ENCODE measurements at places on chromosomes 13 and 19.

GRCh38 chr13:25037057-25037813 lies 58.7 kb upstream of the PABPC3 start:
- peak; percentile 11 for DNase-seq

DNA sequence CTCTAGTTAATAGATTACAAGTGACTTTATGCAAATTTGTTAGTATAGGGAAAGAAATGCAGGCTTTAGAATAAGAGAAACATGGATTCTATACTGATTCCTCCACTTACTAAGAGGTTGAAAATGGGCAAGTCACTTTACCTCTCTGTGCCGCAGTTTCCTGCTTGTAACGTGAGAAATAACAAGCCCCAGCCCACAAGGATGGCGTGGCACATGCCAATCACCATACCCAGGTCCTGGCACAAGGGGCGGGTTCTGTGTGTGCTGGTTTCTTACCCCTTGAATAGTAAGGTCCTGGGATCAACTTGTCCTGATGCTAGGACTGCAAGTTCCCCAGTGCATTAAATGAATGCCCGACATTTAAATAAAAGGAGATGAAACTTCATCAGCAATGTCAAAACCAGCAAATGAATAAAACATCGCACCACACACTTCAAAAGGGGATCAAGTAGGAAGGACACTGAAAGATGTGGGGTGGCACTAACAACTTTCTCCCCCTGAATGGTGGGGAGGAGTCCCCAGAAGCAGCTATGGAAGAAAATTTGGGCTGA lies 7.9 kb upstream of the SIGLEC9 start:
- no peak for DNase-seq

GRCh38 chr19:13215572-13216380 lies 65.6 kb downstream of the IER2 start:
- DNase-seq: no peak

DNA sequence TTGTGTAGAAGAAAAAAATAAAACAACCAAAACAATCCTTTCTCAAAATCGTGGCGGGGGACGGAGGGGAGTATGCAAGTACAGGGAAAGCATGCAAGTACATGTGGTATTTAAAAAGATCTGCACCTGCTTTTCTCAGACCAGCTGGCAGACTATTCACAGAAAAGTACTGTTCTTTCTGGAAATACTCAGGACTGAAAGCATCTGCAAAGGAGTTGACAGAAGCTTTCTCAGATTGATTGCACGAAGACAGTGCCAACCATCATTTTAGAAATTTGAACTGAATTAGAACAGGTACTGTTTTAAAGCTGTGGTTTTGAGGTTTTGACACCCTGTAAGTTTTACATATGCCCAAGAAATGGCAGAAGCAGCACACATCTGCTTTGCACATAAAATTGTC lies 19.8 kb upstream of the PCDH8 start:
- no peak for DNase-seq

DNA sequence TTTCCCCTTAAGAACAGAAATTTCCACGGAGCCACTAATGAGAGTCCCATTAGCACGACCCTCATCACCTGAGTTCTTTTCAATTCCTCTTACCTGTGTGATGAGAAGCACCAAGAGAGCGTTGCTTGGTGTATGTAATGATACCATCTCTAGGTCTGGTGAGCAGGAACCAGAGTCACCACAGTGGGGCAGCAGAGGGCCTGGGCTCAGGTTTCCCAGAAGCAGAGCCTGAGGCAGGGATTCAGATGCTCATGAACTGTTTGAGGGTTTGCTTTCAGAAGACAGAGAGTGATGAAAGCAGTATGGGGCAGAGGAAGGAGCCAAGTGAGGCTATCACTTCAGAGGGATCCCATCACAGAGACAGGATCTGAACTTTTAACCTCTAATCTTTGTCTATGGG lies 3.1 kb upstream of the PTPRH start:
- DNase-seq: no peak

DNA sequence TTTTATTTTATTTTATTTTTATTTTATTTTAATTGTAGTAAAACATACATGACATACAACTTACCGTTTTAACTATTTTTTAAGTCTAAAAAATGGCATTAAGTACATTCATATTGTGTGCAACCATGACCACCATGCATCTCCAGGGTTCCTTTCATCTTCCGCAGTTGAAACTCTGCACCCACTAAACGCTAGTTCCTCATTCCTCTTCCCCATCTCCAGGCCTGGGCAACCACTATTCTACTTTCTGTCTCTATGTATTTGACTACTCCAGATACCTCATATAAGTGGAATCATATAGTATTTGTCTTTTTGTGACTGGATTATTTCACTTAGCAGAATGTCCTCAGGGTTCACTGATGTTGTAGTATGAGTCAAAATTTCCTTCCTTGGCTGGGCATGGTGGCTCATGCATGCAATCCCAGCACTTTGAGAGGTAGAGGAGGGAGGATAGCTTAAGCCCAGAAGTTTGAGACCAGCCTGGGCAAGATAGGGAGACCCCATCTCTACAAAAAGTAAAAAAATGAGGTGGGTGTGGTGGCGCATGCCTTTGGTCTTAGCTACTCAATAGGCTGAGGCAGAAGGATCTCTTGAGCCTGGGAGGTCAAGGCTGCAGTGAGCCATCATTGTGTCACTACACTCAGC lies 55.7 kb upstream of the ZNF507 start:
- DNase-seq: peak; percentile 60

DNA sequence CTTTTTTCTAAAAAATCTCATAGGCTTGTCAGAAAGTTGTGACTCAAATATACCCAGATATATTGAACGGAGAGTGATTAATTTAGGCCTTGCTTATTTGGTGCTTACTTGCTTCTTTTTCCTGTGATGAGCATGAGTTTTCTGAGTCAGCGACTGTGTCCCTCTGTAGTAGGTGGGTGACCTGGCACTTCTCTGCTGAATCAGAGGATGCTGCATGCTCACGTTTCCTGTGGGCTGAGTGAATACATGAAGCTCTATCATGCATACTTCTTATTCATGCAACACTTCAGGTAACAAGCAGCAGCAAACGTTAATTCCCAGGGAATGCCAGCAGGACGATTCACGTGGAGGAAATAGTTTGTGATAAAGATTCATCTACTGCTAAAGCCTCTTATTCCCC lies 245.0 kb downstream of the KLF5 start:
- DNase-seq: no peak

DNA sequence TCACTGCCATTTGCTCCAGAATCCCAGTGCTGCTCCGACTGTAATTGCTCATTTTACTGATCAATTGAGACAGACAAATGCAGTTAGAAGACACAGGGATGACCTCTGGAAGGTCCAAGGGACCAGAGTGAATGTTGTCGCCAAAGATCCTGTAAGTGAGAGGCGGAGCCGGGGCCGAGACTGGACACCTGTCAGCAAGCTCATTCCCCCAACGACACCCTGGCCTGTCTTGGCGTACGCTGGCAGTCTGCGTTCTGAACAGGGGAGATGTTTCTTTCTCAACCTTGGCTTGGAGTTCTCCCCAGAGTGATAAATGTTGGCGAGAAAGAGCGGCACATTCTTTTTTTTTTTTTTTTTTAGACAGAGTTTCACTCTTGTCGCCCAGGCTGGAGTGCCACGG lies 24.2 kb downstream of the GADD45B start:
- DNase-seq: no peak

GRCh38 chr13:94056362-94056990 lies 423.0 kb downstream of the DCT start:
- DNase-seq: no peak

- no peak for DNase-seq
These were observed 84.3 kb upstream of the UBL3 start for GRCh38 chr13:29934531-29935308.

DNA sequence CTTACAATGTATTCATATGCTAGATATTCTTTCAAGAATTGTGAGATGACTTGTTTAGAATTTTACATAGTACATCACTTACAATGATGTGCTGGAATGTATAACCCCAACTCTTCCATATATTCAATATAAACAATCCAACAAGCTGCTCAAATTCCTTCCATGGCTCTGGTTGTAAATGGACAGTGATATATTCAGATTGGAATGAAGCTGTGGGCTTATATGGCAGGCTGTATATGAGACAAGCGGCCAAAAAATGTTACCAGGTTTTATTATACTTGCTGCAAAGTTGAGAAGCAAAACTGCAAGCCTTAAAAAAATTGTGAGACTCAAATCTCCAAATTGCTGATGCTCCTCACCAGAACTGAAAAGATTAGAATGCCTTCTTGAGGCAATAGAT lies 83.6 kb upstream of the KLF12 start:
- no peak for DNase-seq

- DNase-seq: no peak
These were observed 23.4 kb downstream of the TMEM255B start for GRCh38 chr13:113782472-113782871.

DNA sequence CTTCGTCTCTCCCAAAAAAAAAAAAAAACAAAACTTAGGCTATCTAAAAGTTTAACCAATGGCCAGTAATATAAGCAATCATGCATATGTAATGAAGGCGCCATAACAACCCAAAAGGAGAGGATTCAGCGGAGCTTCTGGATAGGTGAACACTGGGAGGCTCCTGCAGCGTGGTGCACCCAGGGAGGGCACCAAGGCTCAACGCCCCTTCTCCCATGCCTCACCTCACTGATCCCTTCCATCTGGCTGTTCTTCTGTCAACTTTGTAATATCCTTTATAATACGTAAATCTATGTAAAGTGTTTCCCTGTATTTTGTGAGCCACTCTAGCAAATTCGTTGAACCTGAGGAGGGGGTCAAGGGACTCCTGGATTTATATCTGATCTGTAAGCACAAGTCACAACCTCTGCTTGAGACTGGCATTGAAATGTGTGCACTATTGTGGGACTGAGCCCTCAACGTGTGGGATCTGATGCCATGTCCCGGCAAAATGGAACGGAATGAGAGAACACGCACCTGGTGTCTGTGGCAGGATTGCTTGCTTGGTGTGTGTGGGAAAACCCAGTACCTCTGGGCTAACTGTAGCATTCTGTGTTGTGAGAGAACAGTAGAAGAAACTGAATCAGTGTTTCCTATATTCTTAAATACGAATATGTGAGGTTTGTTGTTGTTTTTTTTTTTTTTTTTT lies 521 bp upstream of the ZNF665 start:
- DNase-seq: no peak

- no peak for DNase-seq
These were observed 512 bp downstream of the RPS19 start for GRCh38 chr19:41860419-41861115.

GRCh38 chr19:1128106-1128505 lies 24.3 kb downstream of the GPX4 start:
- no peak for DNase-seq

DNA sequence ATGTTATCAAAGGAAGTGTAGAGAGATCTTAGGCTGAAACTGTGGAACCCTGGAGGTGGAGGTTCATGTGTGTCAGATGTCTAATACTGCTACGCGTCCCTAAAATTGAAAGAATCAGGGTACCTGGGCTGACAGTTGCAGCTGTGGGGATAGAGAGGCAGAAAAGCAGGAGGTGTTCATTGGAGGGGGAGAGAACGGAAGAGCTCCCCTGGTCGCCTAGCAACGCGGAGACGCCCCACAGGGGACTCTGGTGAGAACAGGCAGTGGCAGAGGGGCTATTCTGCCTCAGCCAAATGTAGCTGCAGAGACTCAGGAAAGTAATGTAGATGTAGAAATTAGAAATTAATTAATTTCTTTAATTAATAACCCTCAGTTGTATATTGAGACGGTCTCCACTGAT lies 10.1 kb upstream of the ZNF835 start:
- DNase-seq: no peak

GRCh38 chr13:81770868-81771505 lies 1430.1 kb upstream of the SPRY2 start:
- no peak for DNase-seq

- no peak for DNase-seq
These were observed 686 bp downstream of the LENG8 start for GRCh38 chr19:54449701-54450069.

GRCh38 chr13:24066405-24067295 lies 93.9 kb upstream of the SPATA13 start:
- DNase-seq: no peak

Data from HL-60 (cell line).